ENCODE measurements at places on chromosomes 4 and X.

DNA sequence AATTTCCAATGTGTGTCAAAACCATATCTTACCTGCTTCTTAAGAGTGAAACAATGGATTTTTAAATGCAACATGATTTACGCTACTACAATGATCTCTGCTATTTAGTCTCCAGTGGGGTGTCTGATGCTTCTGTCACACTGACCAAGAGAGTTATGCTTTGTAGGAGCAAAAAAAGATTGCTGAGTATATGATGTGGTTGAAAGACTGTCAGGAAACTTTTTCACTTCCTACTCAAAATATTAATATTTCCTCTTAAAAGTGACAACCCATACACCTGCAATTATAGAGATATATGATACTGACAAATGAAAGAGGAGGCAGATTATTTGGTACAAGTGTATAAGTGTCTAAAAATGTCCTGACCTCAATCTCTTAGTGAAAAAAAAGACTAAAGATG, 105.2 kb upstream of the BMP3 start:
- DNase-seq = no peak

DNA sequence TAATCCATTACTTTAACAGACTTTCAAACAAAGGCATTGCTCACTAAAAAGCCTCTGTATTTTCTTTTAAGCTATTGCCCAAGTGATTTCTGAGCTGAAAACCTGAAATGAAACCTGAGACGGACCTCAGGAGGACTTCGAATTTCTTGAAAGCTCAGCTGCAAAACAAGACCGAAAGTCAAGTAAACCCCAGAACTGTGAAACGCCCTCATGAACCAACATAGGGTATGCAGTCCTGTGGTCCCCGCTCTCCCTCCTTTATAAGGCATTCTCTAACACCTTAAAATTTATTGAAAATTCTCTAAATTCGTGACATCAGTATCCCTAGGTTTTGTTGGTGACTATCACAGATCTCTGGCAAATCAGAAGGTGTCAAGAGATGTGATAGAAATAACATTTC, 91.8 kb downstream of the SHISA3 start:
- no peak for DNase-seq

DNA sequence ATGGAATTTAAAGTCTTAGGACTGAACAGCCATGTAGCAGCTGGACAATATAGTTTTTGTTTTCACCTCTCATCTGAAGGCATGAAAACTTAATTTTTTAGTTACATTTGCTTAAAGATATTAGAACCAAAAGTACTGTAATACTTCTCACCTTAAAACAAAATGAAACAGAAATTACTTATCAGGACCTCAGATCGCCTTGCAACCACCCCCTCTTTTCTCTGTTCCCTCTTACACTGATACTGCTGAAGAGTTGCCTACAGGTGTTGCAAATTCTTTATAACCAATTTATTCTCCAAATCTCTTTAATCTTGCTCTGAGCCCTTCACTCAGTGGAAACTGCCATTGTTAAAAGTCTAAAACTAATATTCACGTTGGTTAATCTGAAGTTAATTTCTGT, 145.0 kb downstream of the SPCS3 start:
- DNase-seq = no peak

- peak; percentile 11 for DNase-seq
Measured at GRCh38 chrX:97189668-97190067, 306.0 kb downstream of the RPA4 start.

Data from NCI-H1436 (cell line).